ENCODE measurements at places on chromosomes 5 and 9.
A peak's percentile ranks its signal among the peaks of the same experiment; 100 is the strongest.

DNA sequence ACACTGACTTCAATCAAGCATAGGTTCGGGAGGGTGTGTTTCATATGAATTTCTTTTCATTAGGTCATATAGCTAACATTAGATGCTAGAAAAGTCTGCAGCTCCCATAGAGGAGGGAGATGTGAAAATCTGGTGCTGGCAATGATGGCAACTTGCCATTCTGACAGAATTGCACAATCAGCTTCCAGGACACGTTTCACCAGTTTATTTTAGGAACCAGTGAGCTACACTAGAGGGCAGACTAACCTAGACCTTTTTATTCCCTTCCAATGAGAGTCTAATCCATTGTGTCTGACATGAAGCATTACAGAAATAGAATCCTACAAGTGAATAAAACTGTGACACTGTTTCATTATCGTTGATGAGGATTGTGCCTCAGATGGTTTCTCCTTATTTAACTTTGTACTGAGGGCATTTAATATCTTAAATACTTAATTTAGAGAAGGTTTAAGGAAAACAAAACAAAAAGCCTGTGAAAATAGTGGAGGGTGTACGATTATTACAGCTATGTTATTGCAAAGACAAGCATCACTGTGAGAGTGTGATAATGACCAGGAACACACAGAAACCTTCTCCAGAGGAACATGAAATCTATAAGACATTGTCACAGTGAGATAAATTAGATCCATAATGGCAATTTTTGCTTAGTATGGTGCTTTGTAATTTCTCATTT lies 363.3 kb upstream of the RPS23 start:
- peak; percentile 94 for DNase-seq

DNA sequence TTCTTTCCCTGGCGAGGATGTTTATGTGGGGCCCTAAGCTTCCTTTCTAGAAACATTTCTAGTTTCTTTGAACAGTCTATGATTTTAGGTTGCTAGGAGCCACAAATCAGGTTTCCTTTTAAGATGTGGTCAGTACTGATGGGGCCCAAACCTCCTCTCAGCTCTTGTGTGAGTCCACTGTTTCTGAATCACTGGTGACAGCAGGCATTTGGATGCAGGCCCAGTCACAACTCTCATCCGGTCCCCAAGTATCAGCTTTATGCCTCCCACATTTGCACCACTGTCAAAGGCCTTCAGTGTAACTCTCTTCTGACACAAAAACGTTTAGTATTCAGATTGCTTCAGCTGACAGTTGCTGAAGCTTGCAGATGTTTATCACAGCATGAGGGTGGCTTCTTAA lies 7.8 kb downstream of the DMRT2 start:
- DNase-seq, result no peak

- DNase-seq, result no peak
These were observed 32.0 kb upstream of the HSD17B3 start for GRCh38 chr9:96333958-96334357.

- no peak for DNase-seq
These were observed 128.5 kb downstream of the ZNF354C start for GRCh38 chr5:179188636-179189035.

GRCh38 chr9:133874060-133874657 lies 118.0 kb downstream of the VAV2 start:
- DNase-seq, result peak; percentile 84

DNA sequence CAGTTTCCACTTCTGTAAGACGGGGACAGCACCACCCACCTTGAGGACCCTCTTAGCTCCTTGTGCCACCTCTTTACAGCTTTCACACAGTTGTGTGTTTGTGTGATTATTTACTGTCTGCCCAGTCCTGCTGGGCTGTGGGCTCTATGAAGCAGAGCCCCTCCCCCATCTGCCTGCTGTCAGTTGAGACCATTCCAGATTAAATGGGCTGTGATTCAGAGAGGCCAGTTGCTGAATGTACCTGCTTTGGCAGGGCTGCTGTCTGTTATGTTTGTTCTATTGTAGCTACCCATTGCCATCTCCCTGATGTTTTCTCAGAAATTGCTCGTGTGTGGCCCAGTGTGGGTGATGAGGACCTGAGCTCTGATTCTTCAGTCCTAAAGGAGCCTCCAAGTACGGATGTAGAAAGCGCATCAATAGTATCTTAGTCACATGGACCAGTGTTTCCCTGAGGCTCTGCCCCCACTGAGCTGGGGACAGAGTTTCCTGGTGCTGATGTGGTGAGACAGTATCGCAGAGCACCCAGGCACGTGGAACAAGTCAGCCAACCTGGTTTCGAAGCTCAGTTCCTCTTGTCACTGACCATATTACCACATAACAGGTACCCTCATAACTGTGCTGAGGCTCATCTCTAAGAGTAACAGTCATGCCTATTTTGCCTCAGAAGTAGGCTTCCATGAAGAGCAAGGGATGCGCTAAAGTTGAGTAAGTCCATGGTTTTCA lies 3.7 kb downstream of the ANGPTL2 start:
- no peak for DNase-seq
